ENCODE measurements at places on chromosomes 6 and 20.
A peak's percentile ranks its signal among the peaks of the same experiment; 100 is the strongest.

DNA sequence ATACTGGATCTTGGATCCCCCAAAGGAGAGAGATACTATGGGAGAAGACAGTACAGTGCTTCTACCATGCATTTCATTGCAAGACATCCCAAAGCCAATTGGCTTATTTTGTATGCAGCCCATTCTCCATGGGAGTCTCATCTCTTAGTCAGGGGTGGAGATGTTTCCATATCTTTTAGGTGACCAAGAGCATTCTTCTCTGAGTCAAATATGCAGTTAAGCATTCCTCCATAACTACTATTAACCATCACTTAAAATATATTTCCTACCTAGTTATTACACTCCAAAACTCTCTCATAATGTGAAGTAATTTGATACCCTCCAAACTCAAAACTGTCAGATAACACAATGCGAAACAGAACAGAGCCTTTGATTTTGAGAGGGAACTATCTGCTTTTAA is 542.6 kb downstream of the HDGFL1 start:
- no peak for DNase-seq

DNA sequence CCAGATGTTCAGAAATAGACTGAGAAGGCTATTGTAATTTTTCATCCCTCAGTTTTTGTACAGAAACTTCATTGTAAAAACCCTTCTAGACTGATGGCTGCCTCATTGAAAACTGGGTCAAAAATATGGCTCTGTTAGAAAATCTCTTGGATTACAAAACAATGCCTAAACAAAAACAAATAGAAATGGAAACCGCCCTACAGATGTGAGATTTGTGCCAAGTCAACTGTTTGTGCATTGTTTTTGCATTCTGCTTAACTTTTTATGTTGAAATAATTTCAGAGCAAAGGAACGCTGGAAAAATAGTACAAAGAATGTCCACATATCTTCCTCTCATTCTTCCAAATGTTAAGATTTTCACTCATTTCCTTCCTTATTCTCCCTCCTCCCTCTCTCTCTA is 425.1 kb downstream of the FOXA2 start:
- no peak for DNase-seq

DNA sequence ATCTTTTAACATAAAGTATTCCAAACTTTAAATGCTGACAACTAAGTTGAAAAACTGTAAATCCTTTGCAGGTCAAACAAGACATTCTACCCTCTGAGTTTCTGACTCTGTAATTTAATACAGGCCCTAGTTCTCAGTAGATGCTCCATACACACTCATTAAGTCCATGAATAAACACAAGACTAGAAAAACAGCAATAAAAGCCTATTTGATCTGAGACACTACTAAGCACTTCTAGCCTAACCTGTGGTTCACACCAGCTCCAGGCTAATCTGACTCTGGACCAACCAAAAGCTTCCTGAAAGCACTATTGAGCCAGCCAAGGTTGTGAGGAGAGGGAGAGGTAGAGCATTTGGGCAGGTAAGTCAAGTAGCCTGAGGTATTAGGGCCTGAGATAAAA is 103.9 kb downstream of the EPM2A start:
- no peak for DNase-seq

- no peak for DNase-seq
Measured at GRCh38 chr6:168542301-168542700, 101.3 kb downstream of the SMOC2 start.

GRCh38 chr6:101083533-101084175 is 202.5 kb upstream of the ASCC3 start:
- DNase-seq: no peak

- no peak for DNase-seq
Measured at GRCh38 chr6:79635232-79635543, 4.1 kb downstream of the SH3BGRL2 start.

DNA sequence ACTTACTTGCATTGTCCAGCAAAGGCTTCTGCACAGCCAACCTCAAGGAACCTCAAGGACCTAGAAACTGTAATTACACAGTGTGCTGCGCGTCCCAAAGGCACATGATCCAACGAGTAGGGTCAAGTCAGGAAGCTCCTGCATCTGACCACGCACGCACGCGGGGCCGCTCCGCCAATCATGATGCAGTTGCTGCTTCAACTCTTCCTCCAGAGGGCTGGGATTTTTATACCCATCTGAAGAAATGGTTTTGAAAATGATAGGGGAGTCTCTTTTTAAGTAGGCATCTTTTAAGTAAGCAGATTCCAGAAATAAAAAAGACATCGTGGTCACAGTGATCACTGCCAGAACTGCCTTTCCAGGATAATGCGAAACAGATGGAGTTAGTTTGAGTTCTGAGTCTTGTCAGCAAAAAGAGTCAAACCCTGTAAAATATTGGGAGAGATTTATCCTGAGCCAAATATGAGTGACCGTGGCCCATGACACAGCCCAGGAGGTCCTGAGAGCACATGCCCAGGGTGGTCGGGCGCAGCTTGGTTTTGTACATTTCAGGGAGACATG is 34.0 kb downstream of the KIF25 start:
- no peak for DNase-seq

DNA sequence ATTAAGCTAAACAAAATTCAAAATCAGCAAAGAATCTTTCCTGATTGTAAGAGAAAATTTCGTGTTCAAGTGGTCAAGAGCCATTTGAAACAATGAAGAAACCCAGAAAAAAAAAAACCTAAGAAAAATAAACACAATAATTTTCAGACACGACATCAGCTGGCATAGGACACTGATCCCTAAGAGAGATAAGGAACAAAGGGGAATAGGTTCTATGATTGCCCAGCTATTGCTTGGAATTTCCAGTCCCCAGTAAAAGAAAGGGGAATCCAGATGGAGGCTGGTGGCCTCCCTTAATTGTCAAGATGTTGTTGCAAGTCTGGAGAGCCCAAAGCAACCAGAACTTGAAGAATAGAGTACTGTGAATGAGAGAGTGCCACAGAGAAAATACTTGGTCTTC is 48.5 kb downstream of the COL12A1 start:
- no peak for DNase-seq

DNA sequence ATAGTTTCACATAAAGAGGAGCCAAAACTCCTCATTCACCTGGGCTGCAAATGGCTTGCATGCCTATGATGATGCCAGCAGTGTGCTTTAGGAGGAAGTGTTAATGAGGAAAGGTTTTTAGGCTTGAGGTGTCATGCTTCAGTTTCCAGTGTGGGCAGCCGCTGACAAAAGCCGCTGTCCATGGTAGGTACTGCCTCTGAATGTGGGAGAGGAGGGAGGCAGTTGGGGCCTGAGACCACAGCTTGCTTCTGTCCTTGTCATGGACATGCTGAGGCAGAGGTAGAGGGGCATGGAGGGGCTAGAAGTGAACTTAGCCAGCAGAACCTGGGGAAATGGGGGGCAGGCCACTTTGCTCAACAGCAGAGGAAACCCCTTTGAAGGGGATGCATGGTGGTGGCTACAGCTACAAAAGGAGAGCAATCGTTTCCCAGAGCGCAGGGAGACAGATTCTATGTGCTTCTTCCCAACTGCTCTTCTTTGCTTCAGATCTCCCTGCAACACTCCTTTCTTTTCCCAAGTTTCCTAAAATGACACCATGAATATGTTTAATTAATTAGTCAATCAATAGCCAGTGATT is 372.1 kb upstream of the CNR1 start:
- DNase-seq: no peak

DNA sequence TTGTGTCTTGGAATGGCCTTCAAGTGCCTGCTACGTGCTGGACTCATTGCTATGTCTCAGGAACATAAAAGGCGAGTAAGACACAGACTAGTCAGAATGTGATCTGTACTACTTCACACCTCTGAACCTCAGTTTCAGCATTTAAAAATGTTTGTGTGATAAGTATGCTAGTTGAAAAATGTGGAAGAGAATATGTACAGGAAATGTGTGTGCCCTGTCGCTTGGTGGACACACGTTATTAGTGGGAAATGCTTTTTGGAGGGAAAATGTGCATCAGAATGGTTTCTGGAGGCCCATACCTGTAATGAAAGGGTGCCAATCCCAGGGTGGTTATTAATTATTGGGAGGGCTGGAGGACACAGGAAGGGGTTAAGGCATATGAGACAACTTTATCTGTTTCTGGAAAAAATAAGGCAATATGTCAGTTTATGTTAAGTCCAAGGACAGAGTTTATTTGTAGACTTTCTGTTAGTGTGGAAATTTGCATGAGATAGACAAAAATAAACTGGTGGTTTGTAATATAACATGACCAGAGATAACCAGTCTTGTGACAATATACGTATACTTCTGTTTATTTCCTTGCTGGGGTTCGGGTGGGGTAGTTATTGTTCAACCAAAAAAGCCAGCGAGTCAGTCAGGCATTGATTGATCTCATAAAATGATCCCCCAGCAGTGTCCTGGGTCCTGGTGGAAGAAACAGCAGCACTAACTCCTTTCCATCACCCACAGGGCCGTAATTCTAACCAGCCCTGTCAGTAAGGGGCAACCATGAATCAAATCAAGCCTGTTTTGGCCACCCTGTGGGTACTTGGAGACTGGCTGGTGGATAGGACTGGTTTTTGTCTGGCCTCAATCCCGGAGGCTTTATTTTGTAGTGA is 117.9 kb downstream of the JARID2 start:
- DNase-seq: no peak

- DNase-seq: no peak
Measured at GRCh38 chr20:51563486-51564332, 21.2 kb upstream of the NFATC2 start.

DNA sequence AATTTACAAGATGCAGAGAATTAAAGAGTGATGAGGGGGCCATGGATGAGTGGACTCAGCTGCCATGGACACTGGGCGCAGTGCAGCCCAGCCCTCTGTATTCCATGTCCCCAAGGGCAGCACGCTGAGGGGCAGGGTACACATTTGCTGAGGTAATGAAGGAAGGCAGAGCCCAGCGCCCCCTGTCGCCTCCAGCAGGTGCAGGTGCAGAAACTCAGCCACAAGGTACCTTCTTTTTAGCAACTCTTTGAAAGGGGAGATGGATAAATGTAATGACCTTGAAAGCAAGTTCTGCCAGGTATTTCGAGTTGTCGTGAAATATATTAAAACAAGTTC is 7.1 kb downstream of the CD93 start:
- no peak for DNase-seq

DNA sequence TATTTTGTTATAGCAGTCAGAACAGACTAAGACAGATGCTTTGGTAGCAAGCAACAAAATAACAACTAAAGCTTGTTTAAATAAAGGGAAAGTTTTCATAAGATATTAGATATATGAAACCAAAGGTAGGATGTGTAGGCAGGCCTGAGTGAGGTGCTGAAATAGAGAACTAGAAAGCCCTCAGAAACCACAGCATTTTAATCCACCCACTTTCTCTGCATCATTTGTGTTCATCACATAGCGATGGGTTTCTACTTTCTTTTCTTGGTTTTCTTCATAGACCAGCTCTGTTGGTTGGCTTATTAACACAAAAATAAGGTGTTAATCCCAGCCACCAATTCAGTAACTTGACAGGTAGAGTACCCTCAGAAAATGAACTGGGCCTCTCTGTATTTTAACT is 58.6 kb downstream of the RPS12 start:
- DNase-seq: no peak

GRCh38 chr6:41488433-41489119 is 57.6 kb upstream of the FOXP4 start:
- no peak for DNase-seq

DNA sequence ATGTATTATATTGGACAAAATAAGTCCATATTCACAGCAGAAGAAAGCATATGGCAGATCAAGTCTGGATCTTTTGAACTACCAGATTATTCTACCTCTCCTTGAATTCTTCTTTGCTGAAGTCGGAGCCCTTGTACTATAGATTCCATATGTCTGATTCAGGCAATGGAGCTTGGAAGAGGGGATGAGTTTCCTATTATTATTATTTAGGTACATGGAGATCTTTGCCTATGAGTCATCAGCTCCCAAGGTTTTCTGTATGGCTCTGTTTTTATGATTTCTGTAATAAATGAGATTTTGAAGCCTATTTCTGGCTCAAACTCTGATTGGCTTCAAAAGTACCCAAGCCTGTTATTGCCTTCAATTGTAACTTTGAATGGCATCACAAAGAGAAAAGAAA is 72.0 kb downstream of the OPRM1 start:
- DNase-seq: no peak

- peak; percentile 30 for DNase-seq
Measured at GRCh38 chr6:41940759-41941279, 789 bp downstream of the CCND3 start.

DNA sequence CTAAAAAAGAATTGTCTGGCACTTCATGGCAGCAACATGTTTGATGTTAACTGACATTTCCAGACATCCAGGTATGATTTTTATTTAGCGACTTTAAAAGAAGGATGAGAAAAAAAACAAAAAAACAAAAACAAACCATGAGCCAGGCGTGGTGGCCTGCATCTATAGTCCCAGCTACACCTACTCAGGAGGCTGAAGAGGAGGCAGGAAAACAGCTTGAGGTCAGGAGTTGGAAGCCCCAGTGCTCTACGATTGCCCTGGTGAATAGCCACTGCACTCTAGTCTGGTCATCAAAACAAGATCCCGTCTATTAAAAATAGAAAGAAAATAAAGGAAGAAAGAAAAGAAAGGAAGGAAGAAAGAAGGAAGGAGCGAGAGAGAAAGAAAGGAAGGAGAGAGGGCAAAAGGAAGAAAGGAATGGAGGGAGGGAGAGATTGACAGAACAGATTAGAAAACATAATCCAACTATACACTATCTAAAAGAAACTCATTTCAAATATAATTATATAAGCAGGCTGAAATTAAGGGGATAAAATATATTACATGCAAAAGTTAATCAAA is 141.6 kb downstream of the TRIM27 start:
- DNase-seq: no peak

DNA sequence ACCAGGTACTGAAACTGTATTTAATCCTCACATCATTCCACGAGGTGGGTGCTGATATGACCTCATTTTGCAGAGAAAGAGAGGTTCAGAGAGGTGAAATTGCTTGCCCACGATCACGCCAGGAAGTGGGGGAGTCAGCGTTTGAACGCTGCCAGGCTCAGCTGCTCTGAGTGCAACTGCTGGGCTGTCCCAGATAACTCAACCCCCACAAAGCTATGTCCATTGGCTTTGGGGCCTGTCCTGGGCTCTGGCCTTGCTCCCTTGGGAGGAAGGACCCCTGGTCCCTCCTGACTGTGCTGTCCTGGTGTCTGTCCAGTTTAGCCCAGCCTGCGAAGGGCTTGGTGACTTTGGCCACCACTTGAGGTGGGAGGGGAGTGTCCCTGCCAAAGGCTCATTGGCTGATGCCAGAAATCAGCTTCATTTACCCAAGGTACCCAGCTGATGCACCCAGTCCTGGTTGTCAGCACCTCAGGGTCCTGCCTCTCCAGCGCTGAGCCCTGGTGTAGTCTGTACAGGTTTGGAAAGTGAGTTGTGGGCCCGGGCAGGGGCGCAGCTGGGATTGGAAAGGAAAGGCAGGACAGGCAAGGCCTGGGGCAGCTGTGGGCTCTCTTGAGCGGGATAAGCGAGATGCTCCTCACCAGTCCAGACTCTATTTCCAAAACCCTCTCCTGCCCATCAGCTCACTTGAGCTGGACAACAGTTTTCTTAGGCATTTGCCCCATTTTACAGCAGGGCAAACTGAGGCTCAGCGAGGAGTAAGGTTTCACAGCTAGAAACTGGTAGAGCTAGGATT is 38.5 kb downstream of the SUN5 start:
- no peak for DNase-seq

DNA sequence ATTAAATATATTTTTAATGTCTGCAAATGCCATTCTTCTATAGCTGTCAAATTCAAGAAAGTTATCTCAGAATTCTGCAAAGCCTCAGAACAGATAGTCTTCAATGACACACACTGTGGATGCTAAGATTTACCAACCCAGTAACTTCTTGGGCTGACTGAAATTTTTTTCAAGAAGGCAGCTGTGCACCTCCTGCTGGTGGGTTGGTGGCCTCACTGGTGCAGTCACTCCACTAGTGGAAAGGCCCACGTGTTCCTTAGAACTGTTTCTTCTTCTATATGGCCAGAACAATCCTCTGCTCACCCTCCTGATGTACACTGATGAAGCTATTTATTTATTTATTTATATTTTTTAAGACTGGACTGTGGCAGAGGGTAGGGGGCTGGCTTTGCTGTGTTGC is 28.1 kb upstream of the MTCL3 start:
- DNase-seq: peak; percentile 2
